ENCODE measurements at places on chromosomes 2 and 18. TPM values are rescaled to one million over a fixed set of nuclear protein-coding genes. Genes with fewer than 3 reads are reported as not detected.

Gene EFEMP1
- 72.3 TPM for total RNA-seq

Gene TNS1
- total RNA-seq, result 828 TPM

Gene CDH2
- 370 TPM for total RNA-seq

DNA sequence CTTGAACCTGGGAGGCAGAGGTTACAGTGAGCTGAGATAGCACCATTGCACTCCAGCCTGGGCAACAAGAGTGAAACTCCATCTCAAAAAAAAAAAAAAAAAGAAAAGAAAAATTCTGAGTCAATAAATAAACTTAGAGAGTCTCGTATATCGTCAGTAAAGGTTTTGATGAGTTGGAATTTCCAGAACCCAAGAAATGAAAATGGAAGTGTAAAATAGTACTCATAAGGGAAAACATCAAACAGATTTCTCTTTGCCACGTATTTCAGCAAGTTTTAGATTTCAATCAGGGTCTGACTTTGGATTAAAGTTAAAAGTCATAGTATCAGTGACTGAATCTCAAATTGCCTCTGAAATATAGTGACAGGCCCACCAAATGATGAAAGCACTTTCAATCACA is 71.4 kb upstream of the SPOPL start:
- DNase-seq, result no peak

Gene GCG
- total RNA-seq, result not detected

DNA sequence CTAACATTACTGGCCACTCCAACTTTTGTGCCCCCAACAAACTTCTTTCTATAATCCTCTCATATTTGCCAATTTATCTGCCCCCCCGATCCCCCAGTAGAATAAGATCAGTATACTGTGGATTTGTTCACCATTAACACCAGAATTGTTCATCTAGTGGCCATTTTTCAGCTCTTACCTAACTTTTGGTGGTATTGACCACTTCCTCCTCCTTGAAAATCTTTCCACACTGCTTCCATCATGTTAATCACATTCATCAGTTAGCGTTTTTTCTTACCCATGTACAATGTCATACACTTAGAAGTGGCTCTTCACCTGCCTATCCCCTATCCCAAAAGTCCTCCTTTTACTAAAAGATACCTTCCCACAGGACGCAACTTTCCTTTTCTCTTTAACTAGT is 6.1 kb downstream of the IMPACT start:
- DNase-seq, result no peak

Gene NIFK
- 22.8 TPM for total RNA-seq

- no peak for DNase-seq
Measured at GRCh38 chr18:36188916-36189315, 1.6 kb downstream of the MOCOS start.

DNA sequence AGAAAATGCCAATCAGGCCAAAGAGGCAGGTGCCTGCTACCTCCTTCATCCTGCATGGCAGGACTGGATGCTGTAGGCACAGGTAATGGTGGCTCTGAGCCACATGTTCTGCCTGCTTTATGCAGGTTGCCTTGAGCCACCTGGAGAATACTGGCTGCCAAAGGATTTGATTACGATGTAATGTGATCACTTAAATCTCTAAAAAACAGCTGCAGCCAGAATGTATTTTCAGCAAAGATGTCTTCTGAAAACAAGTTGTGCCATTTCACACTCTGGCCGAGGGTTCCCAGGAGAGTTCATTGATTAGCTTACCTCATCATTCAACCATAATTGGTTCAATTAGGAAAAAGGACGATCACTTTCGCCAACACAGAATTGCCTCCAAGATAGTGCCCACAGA is 17.9 kb upstream of the MSGN1 start:
- no peak for DNase-seq

DNA sequence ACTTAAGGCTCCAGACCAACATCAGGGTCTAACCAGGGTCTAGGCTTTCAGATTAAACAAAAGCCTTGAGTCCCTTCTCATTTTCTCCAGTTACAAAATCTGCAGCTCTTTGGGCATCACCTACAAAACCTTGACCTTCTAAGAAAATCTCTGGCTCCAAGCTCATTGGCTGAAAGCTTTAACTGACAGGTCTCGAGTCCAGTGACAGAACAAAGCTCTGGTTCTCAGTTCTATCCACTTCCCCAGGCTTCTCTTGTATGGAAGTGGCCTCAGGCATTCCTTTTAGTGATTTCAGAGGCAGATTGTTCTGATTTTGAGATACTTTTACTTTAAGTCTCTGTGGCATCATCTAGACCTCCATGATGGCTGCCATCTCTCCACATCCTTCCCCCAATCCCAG is 11.3 kb downstream of the SIX2 start:
- no peak for DNase-seq

DNA sequence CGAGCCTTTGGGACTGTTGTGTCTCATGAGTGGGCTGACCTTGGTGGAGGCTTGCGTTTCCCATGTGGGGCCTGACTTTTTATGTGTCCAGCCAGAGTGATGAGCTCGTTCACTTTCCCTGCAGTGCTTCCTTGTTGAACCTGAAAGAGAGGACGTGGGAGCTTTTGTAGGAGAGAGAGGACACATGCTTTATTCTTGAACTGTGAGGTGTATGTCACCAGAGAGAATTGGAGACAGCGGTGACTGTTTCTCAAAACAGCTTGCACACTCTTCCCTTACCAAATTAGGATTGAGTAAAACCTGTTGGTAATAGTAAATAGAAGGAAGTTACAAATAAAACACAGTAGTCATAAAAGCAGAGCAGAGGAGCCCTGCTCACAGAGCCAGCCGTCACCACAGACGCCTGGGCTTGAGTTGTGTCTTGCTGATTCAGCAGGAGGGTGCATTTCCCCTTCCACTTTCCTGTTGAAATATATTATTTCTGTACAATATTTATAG is 60.7 kb downstream of the INPP4A start:
- DNase-seq, result peak; percentile 34

GRCh38 chr2:230216489-230216888 is 3.3 kb downstream of the SP110 start:
- no peak for DNase-seq

DNA sequence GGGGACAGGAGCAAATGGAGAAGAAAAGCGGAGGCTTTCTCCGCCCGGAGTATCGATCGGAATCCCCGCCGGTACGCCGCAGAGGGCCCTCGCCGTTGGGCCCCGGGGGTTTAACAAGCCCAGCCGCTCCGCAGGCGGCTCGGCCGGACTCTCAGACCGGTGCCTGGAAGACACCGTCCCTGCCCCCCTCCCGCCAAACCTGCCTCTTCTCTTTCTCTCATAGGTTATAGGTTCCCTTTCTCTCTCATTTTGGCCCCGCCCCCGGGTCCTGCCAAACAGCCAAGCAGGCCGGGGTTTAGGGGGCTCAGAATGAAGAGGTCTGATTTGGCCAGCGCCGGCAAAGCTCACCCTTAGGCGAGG is 4.4 kb downstream of the ONECUT2 start:
- DNase-seq, result no peak

- DNase-seq, result no peak
Measured at GRCh38 chr2:149221898-149222297, 108.5 kb upstream of the LYPD6 start.

Gene STPG4
- total RNA-seq, result not detected

Gene AKAIN1
- total RNA-seq, result not detected

- DNase-seq, result no peak
Measured at GRCh38 chr2:196262606-196263005, 91.2 kb upstream of the STK17B start.

Gene GRB14
- total RNA-seq, result 39.3 TPM

Gene ARHGAP28
- total RNA-seq, result 1.5 TPM

Gene PAX3
- 0.30 TPM for total RNA-seq

DNA sequence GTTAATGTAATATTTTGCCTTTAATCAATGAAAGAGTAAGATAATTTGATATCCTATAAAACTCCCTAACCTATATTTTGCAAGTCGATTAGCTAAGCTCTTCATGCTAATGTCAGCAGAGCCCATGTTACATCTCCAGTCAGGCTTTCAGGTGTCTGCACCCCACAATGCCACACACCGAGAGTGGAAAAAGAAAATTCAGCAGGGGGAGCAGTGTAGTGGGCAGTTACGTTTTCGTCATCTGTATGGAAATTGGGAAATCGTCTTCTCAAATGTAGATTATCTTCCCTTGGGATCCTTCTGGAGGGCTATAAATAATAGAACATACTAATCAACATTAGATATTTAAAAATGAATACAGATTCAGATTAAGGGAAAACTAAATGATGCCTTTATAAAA is 66.3 kb downstream of the BCL11A start:
- DNase-seq, result no peak

DNA sequence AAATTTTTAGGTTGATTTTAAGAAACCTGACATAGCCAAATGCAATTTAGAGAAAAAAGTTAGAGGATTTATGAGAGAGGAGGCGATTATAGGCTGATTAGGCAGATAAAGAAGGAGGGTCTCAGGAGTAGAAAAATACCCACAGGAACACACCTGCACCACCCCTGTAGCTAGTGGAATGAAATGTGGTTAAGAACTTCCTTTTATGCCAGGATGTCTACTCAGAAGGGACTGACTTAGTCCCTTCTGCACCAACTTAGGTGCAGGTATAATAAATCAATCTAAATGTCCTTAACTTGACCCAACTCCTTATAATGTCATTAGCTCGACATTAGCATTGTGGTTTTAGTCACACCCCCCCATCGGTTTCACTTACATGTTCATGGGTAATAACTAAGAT is 1274.5 kb upstream of the TMEFF2 start:
- DNase-seq, result no peak

DNA sequence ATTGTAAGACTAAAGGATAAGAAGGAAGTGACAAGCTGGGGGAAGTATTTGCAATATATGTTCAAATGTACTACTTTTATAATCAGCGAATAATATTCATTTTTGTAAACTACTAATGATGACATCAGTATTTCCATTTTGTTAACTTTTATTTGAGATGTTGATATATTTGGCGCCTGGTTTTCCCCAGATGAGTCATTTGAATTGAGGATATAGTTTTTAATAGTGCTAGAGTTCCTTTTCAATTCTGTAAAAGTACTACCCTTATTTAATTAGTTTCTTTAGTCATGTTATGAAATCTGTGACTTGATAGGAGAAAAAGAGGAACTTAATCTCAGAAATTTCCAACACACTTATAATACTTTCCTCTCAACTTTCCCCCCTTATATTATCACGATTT is 495.3 kb downstream of the IRS1 start:
- no peak for DNase-seq

Gene SGPP2
- 2.3 TPM for total RNA-seq

DNA sequence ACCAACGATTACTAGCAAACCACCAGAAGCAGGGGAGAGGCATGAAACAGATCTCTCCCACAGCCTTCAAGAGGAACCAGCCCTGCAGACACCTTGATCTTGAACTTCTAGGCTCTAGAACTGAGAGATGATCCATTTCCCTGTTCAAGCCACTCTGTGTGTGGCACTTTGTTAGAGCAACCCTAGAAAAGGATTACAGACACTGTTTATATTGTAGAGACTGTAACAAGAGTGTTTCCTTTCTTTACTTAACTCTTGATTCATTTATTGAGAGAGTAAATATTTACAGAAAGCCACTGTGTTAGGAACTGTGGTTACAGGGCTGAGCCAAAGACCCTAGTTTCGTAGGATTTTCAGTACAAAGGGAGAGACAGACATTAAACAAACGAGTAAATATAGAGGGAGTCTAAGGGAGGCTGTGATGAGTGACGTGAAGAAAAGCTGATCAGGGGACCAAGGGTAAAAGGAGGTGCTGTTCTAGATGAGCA is 10.9 kb downstream of the CCDC68 start:
- no peak for DNase-seq

GRCh38 chr2:199278099-199278498 is 179.6 kb downstream of the SATB2 start:
- DNase-seq, result no peak

DNA sequence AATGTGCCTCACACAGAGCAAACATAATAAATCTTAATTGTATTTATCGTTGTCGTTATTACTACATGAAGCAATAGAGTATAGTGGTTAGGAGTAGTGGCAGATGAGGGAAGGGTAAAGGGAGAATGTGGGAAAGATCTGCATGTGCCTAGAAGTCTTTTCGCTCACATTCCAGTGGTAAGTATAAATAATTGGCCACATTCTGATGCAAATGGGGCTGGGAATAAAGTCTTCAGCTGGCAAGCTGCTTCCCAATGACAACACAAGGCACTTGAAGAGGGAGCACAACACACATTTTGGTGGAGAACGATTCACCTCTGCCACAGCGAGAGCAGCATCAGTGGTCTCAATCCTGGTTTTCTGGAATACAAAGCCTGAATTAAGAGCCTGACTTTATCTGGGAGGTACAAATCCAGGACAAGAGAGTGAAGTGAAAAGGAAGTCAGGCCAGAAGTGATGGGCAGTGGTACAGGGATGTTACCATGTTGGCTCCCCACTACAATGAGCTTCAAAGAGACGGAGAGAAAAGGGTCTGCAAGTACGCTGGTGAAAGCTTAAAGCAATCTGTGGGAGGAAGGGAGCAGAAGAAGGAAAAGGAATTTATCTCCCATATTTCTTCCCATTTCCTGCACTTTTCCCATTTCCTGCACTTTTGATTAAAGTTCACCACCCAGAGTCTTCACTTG is 112.3 kb downstream of the ARHGAP15 start:
- DNase-seq, result no peak

GRCh38 chr2:61793389-61793836 is 60.4 kb downstream of the FAM161A start:
- DNase-seq, result peak; percentile 47

- DNase-seq, result no peak
Measured at GRCh38 chr2:8217468-8218030, 464.3 kb upstream of the ID2 start.

GRCh38 chr2:233060980-233061590 is 943 bp downstream of the INPP5D start:
- no peak for DNase-seq

Gene RELCH
- 15.5 TPM for total RNA-seq

- DNase-seq, result no peak
Measured at GRCh38 chr18:59932401-59932800, 32.6 kb downstream of the PMAIP1 start.

GRCh38 chr2:202377207-202377761 is 1.2 kb downstream of the BMPR2 start:
- peak; percentile 33 for DNase-seq

Gene PRKAG3
- total RNA-seq, result 0.14 TPM

Gene GALNT5
- 0.19 TPM for total RNA-seq

- DNase-seq, result no peak
Measured at GRCh38 chr2:134716721-134717243, 2.0 kb downstream of the TMEM163 start.

- DNase-seq, result no peak
Measured at GRCh38 chr2:191573216-191573615, 104.7 kb upstream of the NABP1 start.

Gene RDH14
- total RNA-seq, result 42.6 TPM

Gene MYO5B
- total RNA-seq, result 0.44 TPM

GRCh38 chr2:40471866-40472265 is 20.0 kb upstream of the SLC8A1 start:
- DNase-seq, result no peak

Gene ABHD1
- total RNA-seq, result 3.5 TPM

GRCh38 chr2:95316466-95317122 is 19.4 kb downstream of the KCNIP3 start:
- DNase-seq, result no peak

GRCh38 chr2:139631966-139632365 is 851.8 kb upstream of the NXPH2 start:
- no peak for DNase-seq

Data from left ventricle myocardium inferior (tissue), 1 donor.